ENCODE measurements at places on chromosomes 16 and 17.

GRCh38 chr17:78173097-78173715, 4.8 kb downstream of the SYNGR2 start:
- no peak for DNase-seq

- no peak for DNase-seq
Measured at GRCh38 chr17:7460850-7461660, 16.2 kb downstream of the CHRNB1 start.

- no peak for DNase-seq
Measured at GRCh38 chr17:41917679-41918313, 955 bp downstream of the ACLY start.

- DNase-seq: no peak
Measured at GRCh38 chr17:44334727-44335126, 10.1 kb upstream of the SLC25A39 start.

DNA sequence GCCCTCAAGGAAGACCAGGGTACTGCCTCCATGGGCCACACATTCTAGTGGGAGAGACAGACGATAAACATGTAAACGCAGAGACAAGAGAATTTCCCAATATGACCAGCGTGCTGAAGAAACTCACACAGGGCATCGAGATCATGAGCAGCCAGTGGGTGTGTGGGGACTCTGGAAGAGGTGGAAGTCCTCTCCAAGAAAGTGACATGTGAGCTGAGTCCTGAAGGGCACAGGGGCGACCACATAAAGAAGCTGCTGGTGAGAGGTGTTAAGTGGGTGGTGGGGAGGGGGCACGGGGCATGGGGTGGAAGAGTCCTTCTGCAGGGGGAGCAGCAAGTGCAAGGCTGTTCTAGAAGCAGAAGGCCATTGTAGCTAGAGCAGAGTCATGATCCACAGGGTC, 21.0 kb upstream of the RAP1GAP2 start:
- DNase-seq: no peak

DNA sequence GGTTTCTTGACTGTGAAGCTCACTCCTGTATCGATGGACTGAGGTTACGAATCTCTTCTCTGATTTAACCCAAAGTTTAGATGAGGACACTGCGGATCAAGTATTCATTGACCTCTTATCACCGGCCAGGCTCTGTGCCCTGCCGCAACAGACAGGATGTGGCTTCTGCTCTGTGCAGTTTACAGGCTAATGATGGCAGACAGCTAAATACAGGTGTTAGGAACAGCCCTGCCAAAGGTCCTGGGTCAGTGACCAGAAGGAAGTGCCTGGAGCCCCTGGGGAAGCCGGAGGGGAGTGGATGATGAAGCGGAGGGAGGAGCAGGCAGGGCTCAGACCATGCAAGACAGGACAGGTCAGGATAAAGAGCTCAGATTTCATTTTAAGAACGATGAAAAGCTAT, 44.4 kb downstream of the HAPSTR1 start:
- no peak for DNase-seq

DNA sequence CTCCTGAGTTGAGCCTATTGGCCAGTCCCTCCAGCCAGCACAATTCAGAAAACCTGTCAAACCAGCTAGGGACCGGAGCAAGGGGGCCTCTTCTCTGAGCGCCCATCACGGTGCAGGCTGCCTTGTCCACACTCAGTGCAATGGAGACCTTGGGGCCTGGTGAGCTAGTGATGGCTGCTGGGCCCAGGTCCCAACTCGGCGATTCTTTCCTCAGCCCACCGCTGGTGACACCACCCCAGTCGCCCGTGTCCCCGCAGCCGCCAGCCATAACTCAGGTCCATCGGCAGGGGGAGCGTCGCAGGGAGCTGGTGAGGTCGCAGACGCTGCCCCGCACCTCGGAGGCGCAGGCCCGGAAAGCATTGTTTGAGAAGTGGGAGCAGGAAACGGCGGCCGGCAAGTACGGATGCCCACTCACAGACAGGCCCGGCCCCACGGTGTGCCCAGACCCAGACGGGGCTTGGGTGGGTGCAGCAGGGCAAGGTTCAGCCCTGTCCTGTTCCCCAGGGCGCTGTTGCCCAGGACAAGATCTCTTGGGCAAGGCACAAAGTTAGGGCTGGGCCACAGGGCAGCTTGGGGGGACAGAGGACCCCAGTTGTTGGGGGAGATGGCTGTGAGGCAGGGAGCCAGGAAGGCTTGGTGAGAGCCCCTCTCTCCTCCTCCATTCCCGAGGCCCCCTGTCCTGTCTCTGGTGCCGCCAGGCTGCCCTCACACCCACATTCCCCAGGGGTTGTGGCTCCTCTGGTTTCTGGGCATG, 10.8 kb downstream of the SMTNL2 start:
- DNase-seq: no peak

DNA sequence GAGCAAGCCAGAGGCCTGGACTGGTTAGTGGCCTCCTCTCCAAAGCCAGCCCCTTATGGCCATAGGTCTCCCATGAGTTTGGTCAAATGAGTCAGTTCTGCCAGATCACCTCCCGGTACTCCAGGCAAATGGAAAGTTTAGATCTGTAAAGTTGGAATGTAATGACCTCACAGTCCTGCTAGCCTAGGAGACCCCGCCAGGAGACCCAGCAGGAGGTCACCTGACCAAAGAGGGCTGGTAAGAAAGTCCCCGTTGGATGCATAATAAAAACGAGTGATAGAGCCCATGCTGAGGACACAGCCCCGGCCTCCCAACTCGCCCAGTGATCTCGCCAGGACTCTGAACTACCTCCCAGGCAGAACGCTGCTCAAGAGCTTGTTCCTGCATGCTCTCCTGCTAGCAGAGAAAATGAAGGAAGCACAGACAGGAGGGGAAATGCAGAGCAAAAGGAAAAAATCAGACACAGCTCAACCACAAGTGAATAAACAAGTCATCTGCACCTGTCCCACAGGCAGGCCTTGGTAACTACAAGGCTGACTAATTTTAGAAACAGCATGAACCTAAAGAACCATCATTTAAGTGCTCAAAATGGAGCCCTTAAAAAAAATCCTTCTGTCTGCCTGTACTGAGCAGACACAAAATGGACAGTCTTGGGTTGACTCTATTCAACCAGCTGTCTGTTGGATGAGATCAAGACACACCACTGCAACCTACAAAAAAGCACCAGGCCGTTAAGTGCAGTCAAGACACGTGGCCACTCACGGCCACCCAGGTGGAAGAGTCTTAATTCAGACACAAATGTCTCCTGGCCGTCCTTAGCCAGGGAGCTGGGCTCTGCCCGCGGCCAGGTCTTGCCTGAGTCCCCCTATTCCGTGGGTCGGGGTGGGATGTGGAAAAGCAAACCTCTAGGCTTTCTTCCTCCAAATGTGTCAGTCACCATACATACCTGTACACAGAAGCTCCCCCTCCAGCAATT, 9.2 kb downstream of the CDIP1 start:
- DNase-seq: no peak

DNA sequence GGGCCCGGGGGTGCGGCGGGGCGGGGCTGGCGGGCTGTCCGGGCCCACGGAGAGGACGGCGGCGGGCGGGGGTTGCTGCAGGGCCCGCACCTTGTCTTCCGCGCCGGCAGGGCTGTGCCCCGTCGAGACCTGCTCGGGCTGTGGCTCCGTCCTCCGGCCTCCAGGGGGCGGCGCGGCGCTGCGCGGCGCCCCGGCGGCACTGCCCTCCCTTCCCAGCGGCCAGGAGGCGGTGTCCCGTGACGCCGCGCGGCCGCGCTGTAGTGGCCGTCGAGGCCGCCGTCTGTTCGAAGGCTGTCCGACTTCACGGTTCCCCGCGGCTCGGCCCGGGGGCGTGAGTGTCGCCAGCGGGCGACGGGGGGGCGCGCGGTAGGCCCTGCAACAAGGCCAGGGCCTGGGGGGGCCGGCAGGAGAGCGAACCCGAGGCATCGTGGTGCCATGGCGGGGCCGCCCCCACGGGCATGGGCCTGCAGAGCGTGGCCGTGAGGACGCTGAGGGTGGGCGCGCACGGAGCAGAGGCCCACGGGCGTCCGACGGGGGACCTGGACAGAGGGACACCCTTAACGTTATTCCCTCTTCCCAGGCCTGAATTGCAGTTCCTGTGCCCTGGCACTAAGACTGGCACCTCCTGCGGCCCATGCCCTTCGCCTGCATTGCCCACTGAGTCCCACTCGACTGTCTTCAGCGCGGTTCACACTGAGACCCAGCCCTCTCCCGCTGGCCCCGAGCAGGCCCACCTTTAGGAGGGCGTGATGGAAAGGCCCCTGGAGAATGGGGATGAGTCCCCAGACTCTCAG, at the start of gene PLEKHG4:
TSS of gene PLEKHG4 (plus strand) at position 237 of the 794 bp plus-strand sequence. CDS start at position 750, 513 bp downstream.
- peak; percentile 63 for DNase-seq

GRCh38 chr17:38747463-38748148, 530 bp downstream of the PCGF2 start:
- DNase-seq: no peak

DNA sequence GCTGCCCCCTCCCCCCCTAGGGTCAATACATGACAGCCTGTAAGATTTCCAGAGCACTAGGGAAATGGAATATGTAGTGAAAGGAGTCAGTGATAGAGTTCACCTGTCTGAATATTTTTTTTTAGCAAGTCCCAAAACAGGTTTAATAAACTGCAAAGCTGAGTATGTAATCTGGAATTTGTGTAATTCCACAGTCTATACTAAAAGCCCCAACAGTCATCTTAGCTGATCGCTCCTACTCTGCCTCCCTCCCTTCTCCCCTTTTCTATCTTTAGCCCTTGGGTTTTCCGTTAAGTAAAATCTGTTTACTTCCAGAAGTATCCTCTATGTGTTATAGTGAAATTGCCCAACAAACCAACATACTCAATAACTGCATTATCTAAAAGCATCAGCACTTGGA, 3.5 kb downstream of the CDH13 start:
- DNase-seq: no peak

DNA sequence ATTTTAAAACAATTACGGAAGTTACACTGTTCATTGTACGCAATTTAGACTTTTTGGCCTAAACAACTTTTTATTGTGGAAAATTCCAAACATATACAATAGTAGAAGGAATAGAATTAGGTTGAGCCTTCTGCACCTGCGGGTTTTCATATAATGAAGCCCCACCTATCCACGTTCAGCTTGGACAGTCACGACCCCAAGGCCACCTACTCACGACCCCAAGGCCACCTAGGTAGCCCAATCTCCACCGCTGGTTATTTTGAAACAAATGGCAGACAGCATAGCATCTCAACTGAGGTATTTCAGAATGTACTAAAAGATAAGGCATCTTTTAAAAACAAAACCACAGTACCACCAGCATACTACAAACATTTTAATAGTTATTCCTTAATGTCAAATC, 631 bp downstream of the NLRC5 start:
- DNase-seq: no peak

DNA sequence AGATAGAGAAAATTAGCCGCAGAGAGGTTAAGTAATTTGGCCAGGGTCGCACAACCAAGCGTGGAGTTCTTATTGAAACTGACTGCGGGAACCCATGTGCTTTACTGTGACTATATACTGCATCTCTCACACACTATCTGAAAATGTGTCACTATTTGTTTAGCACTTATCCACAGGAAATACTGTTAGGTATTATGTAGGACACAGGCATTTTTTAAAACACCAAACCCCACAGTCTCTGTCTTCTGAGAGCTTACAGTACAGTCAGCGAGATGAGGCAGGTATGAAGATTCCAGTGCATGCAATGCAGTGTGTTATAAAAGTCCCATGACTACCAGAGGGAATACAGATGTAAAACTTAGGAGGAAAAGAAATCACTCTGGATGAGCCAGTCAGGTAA, 11.3 kb downstream of the RBL2 start:
- no peak for DNase-seq

DNA sequence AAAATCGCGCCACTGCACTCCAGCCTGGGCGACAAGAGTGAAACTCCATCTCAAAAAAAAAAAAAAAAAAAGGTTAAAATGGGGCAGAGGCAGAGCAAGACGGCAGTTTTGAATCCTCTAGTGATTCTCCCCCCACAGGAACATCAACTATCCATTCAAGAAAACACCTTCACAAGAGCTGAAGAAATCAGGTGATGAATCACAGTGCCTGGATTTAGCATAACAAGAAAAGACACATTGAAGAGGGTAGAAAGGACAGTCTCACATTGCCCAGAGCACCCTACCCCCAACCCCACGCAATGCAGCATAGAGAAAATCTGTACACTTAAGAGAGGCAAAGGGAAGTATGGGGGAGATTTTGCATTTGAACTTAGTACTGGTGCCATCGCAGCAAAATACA, 28.8 kb upstream of the RNF43 start:
- DNase-seq: no peak

- DNase-seq: no peak
Measured at GRCh38 chr16:1003391-1004347, 22.1 kb downstream of the SOX8 start.

GRCh38 chr16:70494202-70494770, 29.1 kb downstream of the COG4 start:
- no peak for DNase-seq

- DNase-seq: no peak
Measured at GRCh38 chr17:40993839-40994238, at the start of gene KRTAP3-3. KRTAP3-3 (minus strand) TSS chr17:40994164; CDS start chr17:40994097, 67 bp downstream.

GRCh38 chr16:57623251-57624043, 5.0 kb upstream of the ADGRG1 start:
- peak; percentile 74 for DNase-seq

DNA sequence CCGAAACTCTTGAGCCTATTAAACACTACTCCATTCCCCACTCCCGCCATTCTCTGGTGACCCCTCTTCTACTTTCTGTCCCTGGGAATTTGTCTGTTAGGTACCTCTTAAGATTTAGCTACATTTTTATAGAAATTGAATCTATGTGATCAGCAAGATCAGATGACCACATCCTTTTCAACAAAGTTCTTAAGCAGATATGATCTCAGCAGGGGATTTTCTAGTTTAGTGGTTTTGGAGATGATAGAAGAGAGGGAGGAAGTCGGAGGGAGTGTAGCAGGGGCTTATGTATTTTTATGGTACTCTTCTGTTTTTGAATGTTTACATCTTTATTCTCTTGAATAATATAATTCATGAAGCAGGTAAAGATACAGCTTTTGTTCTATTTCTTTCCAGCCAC, 40.8 kb downstream of the RPA1 start:
- no peak for DNase-seq

DNA sequence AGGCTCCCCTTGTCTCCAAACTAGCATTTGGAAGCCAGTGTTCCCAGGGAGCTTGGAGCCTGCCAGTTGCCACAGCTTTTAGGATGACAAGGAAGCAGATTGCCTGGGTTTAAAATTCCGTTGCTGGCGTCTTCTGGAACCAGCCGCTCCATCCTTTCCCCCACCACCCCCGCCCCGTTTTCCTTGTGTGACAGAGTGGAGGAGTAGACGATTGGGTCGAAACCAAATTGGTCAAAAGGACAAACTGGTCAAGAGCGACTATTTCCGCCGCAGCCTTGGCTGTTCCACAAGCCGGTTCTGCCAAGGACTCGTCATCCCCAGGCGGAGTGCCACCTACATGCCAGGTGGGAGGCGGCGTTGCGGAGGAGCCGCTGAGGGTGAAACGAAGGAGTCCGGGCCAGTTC, 91.1 kb downstream of the RPA1 start:
- DNase-seq: no peak

DNA sequence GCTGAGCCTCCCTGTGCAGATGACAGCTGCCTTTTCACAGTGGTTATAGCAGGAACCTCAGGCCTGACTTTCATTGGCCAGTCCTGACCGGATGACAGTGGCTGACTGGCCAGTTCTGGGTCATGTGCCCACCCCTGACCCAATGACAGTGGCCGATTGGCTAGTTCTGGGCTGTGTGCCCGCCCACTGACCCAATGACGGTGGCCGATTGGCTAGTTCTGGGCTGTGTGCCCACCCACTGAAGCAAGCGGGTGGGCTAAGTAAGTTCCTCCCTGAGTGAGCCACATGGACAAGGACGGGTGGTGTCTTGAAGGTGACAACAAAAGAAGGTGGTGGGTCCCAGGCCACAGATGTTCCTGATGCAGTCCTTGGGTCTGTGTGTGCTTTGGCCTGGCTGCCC, 9.5 kb downstream of the DEF8 start:
- no peak for DNase-seq

GRCh38 chr17:49063652-49064051, 66.5 kb downstream of the IGF2BP1 start:
- DNase-seq: no peak

All from amygdala (tissue), 56 donors.